ENCODE measurements at places on chromosomes 5 and 9. TPM values are rescaled to one million over a fixed set of nuclear protein-coding genes. Genes with fewer than 3 reads are reported as not detected.

- no peak for DNase-seq
Measured at GRCh38 chr5:82381591-82381990, 103.4 kb upstream of the RPS23 start.

DNA sequence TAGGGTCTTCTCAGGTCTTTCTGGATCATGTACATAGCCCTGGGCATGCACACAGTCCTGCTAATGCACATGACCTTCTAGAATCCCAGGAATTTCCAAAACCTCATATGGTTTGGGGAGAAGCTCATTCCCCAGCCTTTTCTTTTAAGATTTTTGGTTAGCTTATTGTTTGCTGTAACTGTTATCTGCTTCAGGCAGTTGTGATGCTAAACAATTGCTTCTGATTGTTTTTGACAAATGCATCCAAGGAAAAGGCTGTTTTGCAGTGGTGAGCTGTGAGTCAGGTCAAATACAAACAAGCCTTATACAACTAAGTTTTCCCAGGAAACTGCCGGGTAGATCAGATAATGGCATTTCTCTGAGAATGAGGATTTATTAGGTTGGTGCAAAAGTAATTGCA lies 32.7 kb downstream of the SMC5 start:
- DNase-seq, result no peak

- DNase-seq, result no peak
Measured at GRCh38 chr9:130681769-130682420, 11.7 kb upstream of the EXOSC2 start.

LSM11 gene
- 9.5 TPM for total RNA-seq

GRCh38 chr9:136617746-136618579 lies 44.8 kb upstream of the EGFL7 start:
- no peak for DNase-seq

NMUR2 gene
- 5.0 TPM for total RNA-seq

GRCh38 chr9:127397646-127398274 lies 791 bp downstream of the SLC2A8 start:
- DNase-seq, result peak; percentile 58

DNA sequence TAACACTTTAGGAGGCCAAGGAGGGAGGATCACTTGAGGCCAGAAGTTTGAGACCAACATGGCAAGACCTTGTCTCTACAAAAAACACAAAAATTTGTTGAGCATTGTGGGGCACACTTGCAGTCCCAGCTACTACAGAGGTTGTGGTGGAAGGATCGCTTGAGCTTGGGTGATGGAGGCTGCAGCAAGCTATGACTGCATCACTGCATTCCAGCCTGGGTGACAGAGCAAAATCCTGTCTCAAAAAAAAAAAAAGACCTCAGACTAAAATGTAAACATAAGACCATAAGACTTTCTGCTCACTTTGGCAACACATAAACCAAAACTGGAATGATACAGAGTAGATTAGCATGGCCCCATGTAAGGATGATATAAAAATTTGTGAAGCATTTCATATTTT lies 24.6 kb upstream of the NANS start:
- no peak for DNase-seq

DNA sequence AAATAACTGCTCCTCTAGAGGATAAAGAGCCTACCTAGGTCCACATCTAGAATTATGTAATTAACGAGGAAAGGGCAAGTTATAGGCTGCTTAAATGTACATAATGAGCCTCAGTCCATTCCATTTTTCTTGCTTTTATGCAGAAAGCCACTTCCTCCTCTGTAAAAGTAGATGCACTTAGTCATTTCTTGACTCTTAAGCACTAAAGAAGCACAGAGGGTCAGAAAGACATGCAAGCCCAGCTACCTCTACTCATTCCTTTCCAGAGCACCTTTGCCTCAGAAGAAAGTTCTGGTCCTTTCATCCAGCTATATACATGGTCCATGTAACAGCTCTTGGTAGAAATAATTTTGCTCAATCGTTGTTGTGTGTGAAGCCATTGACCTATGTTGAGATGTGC lies 308.0 kb upstream of the NREP start:
- no peak for DNase-seq

- no peak for DNase-seq
Measured at GRCh38 chr5:125103459-125103858, 357.0 kb upstream of the ZNF608 start.

DNA sequence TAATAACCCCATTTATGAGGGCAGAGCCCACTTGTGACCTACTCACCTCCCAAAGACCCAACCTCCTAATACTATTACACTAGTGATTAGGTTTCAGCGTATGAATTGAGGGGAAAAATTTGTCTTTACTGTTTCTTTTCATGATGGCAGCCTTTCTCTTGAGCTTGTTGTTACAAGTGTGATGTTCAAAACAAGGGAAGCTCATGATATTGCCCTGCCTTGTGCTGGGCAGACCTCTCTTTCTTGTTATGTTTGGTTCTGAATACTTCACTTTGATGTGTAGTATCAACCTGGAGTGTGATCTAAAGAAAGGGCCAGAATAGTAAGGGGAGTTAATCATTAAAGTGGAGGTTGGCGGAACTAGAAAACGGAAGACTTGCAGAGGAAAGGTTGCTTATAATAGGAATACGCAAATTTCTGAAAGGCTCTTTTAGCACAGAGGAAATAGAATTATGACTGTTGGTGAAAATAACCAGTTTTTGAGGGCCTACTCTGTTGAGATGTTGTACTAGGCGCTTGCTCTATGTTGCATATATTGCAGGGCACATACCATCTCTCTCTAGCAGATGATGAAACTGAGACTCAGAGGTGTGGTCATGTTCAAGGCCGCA lies 68.2 kb downstream of the MELK start:
- DNase-seq, result no peak

DNA sequence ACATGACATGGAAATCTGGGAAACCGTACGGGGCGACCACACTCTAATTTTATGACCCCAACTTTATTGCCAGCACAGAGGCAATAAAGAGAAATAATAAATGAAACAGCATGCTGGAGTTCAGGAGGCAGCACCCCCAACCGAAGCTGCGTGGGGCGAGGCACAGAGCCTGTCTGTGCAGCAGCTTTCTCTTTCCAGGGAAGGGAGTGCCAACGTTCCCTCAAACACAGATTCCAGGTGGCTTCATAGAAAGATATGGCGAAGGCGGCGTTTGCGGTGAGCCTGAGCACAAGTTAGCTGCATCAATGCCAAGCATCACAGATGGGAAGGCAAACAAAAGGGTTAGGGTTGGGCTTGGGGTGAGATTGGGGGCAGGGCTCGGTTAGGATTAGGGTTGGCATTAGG lies 114.8 kb downstream of the HSD17B3 start:
- peak; percentile 25 for DNase-seq

- DNase-seq, result no peak
Measured at GRCh38 chr5:161385027-161385426, 161.5 kb downstream of the GABRB2 start.

- no peak for DNase-seq
Measured at GRCh38 chr9:81305561-81306182, 383.7 kb downstream of the TLE1 start.

Measured in testis (tissue), 5 donors.